PC-3 (cell line): ENCODE measurements at places on chromosomes 2 and 18. TPM values are rescaled to one million over a fixed set of nuclear protein-coding genes. Genes with fewer than 3 reads are reported as not detected.

ROCK2 gene
- total RNA-seq = 35.3 and 40.7 TPM in 2 replicates

FIGN gene
- total RNA-seq = 1.3 and 1.5 TPM in 2 replicates

DNA sequence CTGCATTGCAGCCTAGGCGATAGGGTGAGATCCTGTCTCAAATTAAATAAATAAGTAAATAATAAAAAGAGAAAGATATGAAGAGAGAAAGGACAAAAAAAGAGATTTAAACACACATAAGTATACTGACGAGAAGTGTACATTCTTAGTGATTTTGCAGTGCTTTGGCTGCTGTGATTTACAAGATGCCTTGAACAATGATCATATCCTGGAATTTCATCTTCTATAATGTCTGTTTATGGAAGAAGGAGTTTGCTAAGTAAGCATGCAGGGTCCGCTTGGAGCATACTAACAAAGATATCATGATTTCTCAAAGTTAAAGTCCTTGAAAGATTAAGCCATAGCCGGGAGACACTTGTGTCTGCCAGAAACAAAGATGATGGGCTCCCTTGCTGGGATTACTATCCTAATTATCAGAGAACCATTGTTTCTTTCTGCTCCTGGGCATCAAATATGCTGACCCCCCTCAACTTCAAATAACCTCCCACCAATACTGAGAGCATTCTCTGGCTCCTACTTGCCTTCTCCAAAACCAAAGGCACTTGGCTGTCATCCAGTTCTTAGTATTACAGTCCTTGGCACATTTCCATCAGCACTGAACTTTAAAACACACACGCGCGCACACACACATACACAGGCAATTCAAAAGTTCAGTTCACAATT, 47.5 kb upstream of the STAM2 start:
- no peaks in the 10 kb centered on the region for H3K27me3 ChIP-seq
- H3K4me1 ChIP-seq = peaks cover 16% of the 10 kb centered on the region; the same call in 1 of the 2 replicates
- H3K4me3 ChIP-seq = no peak overlapping the region
- H3K36me3 ChIP-seq = no peaks in the 10 kb centered on the region
- no peak overlapping the region for H3K27ac ChIP-seq

UGT1A10 gene
- total RNA-seq = 0.46 TPM in 1 of 2 replicates, not detected in the other

DNA sequence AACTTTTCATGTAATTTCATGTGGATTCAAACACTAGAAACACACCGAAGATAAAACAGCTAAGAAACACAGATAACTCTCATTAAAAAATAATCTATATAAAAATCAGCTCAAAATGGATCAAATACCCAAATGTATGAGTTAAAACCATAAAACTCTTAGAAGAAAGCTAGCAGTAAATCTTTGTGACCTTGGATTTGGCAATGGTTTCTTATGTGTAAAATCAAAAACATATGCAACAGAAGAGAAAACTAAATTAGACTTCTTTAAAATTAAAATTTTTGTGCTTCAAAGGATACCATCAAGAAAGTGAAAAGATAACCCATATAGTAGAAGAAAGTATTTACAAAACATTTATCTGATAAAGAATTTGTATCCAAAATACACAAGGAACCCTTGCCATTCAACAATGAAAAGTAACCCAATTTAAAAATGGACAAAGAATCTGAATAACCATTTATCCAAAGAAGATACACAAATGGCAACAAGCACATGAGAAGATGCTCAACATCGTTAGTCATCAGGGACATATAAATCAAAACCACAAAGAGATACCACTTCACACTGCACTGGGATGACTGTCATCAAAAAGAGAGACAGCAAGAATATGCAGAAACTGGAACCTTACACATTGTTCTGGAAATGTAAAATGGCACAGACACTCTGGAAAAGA, 27.5 kb downstream of the GAREM1 start:
- H3K4me3 ChIP-seq = no peak overlapping the region
- H3K27me3 ChIP-seq = no peaks in the 10 kb centered on the region
- no peak for DNase-seq
- H3K27ac ChIP-seq = no peak overlapping the region

DNA sequence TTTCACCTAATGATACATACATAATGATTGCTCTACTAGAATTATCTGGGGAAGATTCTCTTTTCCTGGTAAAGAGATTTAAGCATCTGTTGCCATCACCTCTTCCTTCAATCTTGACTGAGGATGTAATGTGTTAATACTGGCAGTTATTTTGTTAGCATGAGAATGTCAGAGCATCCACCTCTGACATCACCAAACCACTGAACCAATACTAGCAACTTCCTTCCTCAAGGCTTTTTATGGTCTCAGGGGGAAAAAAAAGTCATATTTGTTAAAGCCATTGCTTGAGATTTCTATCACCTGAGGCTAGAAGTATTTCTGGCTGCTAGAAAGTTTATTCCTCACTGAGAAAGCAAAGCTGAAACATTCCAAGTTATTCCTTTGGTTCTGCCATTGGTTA, 48.5 kb downstream of the DSEL start:
- H3K36me3 ChIP-seq = no peaks in the 10 kb centered on the region
- no peak overlapping the region for H3K4me3 ChIP-seq
- DNase-seq = no peak
- no peaks in the 10 kb centered on the region for H3K4me1 ChIP-seq

DNA sequence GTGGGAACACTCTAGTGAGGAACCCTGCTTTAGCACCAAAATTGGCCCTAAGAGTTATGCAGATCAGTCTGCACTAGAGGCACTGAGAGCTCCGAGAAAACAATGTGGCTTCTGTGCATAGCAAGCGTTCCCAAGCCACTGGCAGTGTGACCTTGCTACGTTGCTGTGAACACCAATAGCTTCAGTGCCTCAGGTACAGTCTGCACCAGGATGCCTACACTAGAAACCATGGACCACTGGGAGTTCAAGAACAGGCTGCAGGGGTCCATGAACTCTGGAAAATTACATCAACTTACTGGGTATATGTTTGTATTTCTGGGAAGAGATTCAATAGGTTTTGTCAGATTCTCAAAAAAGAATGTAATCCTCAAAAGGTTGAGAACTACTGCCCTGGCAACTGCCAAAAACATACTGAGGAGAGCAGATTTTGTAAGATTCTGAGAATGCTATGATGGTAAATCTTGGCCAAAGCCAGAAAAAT, 18.3 kb upstream of the SP3 start:
- peaks cover 13% of the 10 kb centered on the region for H3K4me1 ChIP-seq
- DNase-seq = no peak
- H3K4me3 ChIP-seq = no peak overlapping the region
- no peak overlapping the region for H3K27ac ChIP-seq
- H3K27me3 ChIP-seq = no peaks in the 10 kb centered on the region
- H3K36me3 ChIP-seq = no peaks in the 10 kb centered on the region

GREB1L gene
- total RNA-seq = 6.3 and 10.3 TPM in 2 replicates

SPEG gene
- 30.7 and 45.2 TPM in 2 replicates for total RNA-seq

RPRM gene
- total RNA-seq = 1.4 and 2.6 TPM in 2 replicates

FAHD2B gene
- 12.7 and 22.2 TPM in 2 replicates for total RNA-seq

DNA sequence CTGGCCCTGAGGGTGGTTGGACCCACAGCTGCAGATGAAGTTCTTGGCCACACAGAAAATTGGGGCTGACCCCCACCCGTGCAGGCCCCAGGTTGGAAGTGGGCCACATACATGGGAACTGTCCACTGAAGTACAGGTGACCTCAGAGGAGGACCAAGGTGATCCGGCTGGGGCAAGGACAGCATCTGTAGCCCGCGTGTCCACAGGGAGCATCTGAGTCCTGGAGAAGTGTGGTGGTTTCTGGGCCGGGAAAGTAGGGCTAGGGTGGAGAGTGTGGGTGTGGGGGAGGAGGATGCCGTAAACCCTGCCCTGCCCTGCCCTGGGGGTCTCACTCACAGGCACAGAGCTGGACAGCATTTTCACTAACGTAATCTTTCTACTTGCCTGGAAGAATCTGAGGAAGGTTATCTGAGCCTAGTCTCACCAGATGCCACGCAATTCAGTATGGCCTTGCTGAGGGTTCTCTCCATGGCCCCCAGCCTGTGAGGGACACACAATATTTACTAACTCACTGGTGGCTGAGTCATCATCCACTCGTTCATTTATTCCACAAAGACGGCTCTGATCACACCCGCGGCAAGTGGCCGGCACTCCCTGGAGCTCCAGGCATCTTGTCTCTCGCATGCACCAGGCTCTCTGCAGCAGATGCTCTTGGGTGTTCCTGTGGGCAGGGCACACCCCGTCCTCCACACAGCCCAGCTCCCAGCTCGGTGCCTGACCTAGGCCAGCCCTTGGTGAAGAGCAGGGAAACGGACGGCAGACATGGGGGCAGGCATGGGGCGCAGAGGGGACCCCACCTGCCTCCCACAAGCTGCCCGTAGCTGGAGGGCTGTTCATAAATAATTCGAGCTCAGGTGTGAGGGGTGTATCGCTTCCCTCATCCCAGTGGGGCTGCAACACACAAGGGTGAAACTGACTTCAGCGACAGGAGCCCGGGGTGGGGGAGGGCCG, 51.2 kb downstream of the INHBB start:
- 0 out of 2 replicates have a peak overlapping the region, but pooled peaks have one; percentile 3 for H3K4me3 ChIP-seq
- no peaks in the 10 kb centered on the region for H3K36me3 ChIP-seq
- no peaks in the 10 kb centered on the region for H3K27me3 ChIP-seq
- H3K4me1 ChIP-seq = peaks cover 52% of the 10 kb centered on the region
- DNase-seq = peak; percentile 94

DNA sequence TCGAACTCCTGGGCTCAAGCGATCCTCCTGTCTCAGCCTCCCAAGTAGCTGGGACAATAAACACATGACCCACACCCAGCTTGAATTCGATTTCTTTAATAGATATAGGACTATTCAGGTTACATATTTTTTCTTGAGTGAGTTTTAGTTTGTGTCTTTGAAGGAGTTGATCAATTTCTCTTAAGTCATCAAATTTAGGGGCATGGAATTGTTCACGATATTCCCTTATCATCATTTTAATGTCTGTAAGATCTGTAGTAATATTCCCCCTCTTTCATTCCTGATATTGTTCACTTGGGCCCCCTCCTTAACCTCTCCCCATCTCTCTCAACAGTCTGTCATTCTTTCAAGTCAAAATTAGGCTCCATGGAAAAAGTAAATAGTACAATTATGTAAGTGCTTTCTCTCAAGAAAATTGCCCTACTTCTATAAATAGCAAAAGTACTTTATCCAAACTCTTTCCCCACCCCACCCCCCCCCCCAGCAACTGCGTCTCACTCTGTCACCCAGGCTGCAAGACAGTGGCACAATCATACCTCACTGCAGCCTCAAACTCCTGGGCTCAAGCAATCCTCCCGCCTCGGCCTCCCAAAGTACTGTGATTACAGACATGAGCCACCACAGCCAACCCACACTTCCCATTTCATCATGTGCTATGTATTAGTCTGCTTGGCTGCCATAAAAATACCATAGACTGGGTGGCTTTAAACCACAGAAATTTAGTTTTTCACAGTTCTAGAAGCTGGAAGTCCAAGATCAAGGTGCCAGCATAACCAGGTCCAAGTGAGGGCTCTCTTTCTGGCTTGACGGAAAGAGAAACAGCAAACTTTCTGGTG, 20.1 kb downstream of the WDR33 start:
- no peaks in the 10 kb centered on the region for H3K4me1 ChIP-seq
- no peaks in the 10 kb centered on the region for H3K27me3 ChIP-seq
- peaks cover 6% of the 10 kb centered on the region; the same call in 1 of the 2 replicates for H3K36me3 ChIP-seq
- no peak for DNase-seq
- no peak overlapping the region for H3K4me3 ChIP-seq
- H3K27ac ChIP-seq = no peak overlapping the region
